ENCODE measurements at places on chromosomes 6 and 20.

- DNase-seq: no peak
Observed at GRCh38 chr6:21228876-21229460, 364.6 kb upstream of the SOX4 start.

- DNase-seq: no peak
Observed at GRCh38 chr20:33552519-33552918, 62.6 kb downstream of the CBFA2T2 start.

DNA sequence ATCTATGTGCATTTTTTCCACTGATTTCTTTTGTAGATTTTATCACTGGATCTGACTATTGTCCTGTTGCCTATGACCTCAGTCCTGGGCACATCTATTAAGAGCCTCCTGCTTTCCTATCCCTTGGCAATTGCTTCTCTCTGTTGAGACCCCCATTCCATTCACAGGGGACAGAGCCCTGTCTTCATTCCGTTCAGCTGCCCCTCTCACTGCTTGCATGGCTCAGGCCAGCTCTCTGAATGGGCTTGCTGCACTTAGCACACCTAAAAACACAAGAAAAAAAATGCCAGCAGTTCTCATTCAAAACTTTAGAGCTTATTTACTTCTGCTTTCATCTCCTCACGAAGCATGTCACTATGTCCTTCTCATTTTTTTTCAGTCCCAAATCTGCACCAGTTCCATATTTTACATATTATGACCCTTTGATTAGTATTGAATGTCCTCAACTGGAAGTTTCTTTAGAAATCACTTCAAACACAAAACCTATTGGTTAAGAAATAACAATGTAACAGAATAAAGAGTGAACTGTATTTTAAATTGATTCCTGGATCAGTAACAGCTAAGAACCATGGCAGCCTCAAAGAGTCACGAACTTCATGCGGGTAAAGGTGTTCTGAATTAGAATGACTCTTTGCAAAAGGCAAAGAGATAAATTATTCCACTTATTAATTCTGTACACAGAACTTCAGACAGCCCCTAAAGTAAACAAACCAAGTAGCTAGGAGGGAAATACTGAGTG is 616.5 kb downstream of the C6orf118 start:
- DNase-seq: no peak

DNA sequence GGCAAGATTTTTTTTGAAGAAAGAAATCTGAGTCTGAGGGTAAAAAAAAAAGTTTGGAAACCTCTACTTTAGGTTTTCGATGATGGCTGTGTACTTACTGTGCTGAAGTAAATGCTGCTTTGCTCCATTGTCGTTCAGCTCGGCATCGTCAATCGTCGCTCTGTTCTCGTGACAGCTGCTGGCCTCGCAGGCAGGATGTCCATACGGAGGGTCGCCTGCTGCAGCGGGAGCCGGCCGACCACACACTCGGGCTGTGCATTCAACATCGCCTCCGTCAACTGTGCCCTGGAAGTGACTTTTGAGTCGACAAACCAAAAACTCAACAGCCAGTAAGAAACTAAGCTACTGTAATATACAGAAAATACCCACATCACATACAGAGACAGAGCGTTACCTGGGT is 53.1 kb upstream of the SMOC2 start:
- DNase-seq: no peak

GRCh38 chr6:2441601-2442475 is 196.4 kb upstream of the GMDS start:
- DNase-seq: no peak

DNA sequence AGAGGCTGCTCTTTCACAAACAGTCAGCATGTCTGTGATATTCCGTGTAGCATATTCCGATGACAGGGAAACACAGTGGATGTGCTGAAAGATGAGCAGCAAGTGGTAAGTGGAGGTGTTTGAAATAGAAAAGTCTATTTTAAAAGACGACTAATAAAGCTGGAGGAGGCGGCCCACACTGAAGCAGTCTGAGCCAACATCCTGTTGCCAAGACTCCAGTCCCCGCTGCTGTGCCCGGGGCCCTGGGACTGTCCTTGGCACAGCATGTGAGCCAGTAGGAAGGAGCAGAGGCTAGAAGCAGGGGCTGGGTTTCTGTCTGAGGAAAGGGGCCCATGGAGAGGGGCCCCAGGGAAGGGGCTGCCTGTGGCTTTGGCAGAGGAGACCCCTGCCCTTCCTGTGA is 351.5 kb upstream of the CHD6 start:
- DNase-seq: no peak

DNA sequence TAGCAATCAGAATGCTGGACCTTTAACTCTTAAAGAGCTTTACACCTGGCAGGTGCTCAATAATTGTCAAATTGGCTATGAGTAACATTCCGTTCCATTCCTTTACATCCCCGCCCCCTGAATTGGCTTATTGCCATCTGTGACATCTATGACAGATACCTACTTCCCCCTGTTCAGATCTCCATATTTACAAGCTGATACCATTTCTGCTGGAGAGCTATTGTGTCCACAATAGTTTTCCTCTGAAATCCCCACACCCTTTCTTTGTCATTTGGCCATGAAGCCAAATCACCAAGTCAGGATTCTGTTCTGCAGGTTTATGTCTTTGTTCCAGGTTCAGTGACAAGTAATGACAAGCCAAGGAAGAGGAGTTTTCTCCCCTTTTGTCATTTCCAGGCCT is 3.2 kb downstream of the CDH26 start:
- no peak for DNase-seq

DNA sequence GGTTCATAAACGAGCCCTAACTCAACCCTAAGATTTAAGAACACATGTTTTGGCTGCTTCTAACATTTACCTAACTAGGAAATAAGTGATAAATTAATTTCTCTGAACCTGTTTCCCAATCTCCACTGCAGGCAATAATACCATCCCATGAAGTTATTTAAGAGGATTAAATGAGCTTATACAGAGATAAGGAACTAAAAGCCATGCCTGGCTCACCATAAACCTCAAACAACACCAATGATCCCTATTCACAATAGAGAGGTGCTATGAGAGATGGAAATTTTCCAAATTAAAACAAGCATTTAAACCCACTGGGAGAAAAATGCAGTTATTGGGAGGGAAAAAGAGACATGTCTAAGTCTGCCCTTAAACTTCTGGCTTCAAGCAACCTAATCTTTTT is 33.9 kb upstream of the KLHL31 start:
- no peak for DNase-seq

- DNase-seq: no peak
Observed at GRCh38 chr20:32537657-32538525, 47.2 kb downstream of the NOL4L start.

GRCh38 chr6:41655176-41655575 is 16.9 kb downstream of the MDFI start:
- DNase-seq: no peak

DNA sequence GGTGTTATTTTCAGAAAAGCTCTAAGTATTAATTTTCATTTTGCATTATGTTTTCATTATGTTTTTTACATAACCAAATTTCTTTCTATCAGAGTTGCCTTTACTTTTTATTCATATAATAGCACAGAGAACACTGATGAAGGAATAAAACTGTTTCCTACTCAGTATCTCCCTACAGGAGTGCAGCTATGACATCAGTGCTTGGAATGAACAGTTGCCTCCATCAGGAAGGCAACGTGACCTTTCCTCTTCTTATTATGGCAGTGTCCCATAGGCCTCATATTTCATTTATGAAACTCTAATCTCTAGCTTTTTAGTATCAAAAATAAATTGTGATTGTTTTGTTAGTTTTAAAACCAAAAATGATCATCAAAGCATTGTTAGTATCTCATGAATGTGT is 712.8 kb downstream of the CD109 start:
- DNase-seq: peak; percentile 4

DNA sequence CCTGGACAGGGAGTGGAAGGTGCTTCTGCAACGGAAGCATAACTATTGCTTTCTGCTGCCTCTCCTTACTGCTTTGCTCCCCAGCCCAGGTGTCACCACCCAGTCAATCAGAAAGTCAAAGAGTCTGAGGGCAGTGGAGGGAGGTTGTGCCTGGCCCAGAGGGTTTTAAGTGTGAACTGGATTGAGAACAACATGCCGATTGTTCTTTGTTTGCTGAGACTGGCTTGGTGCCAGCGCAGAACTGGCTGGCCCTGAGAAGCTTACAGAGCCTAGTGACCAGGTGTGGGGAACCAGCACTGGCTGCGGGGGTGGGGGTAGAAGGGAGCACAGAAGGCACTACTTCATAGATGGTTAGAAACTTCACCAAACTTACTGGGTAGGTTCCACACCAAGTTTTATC is 31.1 kb upstream of the ENPP4 start:
- no peak for DNase-seq

GRCh38 chr6:134097114-134097707 is 44.8 kb upstream of the SLC2A12 start:
- DNase-seq: peak; percentile 65

DNA sequence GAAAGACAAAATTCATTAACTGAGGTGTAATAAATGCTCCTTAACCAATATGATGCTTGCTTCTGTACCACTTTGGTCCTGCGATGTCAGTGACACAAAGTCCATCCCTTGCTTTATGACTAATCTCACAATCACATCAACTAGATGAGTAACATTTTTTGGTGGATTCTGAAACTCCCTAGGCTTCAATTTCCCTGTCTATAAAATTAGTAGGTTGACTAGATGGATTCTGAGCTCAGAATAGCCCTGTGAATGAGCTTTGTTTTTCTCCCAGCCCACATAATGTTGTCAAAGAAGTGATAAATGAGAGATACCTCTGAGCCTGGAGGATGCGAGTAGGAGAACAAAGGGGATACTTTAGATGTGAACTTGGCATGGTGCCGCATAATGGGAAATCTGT is 9.1 kb downstream of the TXLNB start:
- no peak for DNase-seq

GRCh38 chr6:135905604-135906300 is 54.3 kb downstream of the PDE7B start:
- no peak for DNase-seq

DNA sequence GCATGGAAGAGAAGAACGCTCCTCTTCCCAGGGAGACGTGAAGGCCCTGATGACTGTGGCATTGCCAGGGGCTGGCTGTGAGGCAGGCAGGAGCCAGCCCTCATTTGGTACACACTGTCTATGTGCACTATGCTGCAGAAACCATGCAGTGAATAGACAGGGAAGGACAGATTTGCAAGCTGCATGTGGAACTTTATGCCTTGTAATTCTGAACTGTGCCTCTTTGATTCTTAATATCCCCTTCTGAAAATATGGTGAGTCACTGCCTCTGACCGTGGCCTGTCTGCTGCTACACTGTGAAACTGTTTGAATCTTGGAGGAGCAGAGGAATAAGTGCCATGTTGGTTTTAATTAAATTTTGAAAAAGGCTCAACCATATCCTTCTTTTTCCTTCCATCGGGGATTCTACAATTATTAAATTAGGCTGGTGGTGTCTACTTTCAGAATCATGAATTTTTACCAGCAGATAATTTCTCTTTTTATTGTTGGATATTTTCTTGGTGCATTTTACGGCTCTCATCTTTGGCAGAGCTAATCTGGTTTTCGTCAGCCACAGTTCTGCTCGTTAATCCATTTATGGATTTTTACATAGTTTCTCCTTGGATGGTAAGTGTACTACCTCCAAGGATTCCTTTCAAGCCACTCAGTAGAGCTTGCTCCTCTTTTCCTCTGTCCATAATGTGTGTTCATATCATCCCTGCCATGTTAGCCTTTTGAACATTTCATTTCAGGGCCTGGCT is 301.0 kb upstream of the SLC35B3 start:
- DNase-seq: no peak

DNA sequence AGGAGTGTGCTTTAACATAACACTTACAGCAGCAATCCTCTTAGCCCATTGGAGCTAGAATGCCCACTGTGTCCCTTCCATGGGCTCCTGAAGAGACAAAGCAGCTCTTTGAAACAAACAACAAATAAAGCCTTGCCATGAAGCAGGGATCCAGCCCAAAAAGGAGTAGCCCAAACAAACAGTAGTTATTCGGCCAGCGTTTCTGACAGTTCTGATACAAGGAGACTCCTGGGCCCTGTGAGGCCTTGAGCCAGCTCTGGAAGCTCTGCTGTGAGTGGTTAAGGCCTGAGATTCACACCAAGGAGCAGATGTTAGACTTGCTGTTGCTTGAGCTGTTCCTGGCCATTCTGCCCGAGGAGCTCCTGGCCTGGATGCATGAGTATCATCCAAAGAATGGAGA is 16.9 kb upstream of the ZSCAN16 start:
- no peak for DNase-seq

- DNase-seq: no peak
Observed at GRCh38 chr6:17457956-17458355, 64.6 kb downstream of the CAP2 start.

GRCh38 chr20:22452442-22453011 is 131.8 kb downstream of the FOXA2 start:
- no peak for DNase-seq

DNA sequence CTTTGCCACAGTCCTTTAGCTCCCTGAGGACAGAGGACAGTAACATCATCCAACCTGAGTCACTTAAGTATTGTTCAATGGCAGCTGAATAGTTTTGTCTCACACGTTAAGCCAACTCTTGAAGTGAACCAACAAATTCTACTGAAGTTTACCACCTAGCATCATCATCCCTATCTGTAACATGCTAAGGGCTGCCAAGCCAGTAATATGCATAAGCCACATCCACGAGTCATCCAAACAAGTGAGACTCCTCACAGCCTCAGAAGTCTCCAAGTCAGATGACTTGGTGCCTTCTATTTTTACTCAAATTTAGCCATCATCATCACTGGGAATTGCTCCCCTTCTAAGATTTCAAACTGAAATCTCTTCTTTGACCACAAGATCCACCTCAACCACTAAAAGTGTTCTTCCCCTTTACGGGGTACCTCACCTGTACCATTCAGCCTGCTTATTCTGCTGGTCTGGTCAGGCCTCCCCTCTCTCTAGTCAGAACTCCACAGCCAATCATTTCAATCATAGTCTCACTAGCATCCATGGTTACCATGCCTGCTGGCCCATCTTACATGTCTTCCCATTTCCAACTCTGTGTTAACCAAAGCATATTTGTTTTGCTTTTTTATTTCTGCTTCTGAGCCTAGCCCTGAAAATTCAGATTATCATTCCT is 73.7 kb downstream of the DTNBP1 start:
- peak; percentile 73 for DNase-seq

- DNase-seq: peak; percentile 59
Observed at GRCh38 chr6:37940074-37940847, 120.7 kb downstream of the ZFAND3 start.

GRCh38 chr6:105036351-105036750 is 79.4 kb downstream of the LIN28B start:
- DNase-seq: no peak

DNA sequence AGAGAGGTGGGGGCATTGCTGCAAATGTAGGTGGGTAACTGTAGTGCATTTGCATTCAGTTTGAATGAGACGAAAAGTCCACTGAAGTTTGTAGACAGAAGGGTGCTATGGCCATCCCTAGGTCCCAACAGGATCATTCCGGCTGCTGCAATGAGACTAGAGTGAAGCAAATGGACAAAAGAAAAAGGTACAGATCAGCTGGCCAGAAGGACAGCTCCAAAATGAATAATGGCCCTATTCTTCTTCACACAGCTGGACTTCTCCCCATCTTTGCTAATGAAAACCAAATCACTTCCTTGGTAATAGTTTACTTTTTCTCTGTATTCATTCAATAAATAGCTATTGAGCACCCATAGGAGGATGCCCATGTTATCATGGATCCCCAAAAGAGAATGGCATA is 56.4 kb upstream of the TPD52L1 start:
- DNase-seq: no peak

GRCh38 chr6:2895072-2895471 is 8.0 kb downstream of the SERPINB9 start:
- no peak for DNase-seq

- peak; percentile 94 for DNase-seq
Observed at GRCh38 chr6:16985513-16986284, 116.2 kb upstream of the STMND1 start.

All from fibroblast of skin of abdomen (primary cell).